ENCODE measurements at places on chromosomes 16 and 17. TPM values are rescaled to one million over a fixed set of nuclear protein-coding genes. Genes with fewer than 3 reads are reported as not detected.

The ARHGDIG gene
- 0.62 TPM for total RNA-seq

GRCh38 chr17:74304184-74304583, 21.8 kb upstream of the KIF19 start:
- DNase-seq: no peak

The VMO1 gene
- total RNA-seq: not detected

The FAM171A2 gene
- total RNA-seq: 16.3 TPM

DNA sequence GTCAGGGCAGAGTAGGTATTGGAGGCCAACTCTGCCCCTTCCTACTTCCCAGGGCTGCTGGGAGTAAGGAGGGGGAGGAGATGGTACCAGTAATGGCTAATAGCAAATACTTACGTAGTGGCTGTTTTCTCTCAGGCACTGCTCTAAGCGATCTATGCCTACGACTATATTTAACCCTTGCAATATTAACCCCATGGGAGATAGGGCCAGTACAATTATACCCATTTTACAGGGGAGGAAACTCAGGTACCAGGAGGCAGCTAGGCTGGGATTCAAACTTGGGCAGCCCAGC, 50.6 kb downstream of the RMI2 start:
- no peak for DNase-seq

DNA sequence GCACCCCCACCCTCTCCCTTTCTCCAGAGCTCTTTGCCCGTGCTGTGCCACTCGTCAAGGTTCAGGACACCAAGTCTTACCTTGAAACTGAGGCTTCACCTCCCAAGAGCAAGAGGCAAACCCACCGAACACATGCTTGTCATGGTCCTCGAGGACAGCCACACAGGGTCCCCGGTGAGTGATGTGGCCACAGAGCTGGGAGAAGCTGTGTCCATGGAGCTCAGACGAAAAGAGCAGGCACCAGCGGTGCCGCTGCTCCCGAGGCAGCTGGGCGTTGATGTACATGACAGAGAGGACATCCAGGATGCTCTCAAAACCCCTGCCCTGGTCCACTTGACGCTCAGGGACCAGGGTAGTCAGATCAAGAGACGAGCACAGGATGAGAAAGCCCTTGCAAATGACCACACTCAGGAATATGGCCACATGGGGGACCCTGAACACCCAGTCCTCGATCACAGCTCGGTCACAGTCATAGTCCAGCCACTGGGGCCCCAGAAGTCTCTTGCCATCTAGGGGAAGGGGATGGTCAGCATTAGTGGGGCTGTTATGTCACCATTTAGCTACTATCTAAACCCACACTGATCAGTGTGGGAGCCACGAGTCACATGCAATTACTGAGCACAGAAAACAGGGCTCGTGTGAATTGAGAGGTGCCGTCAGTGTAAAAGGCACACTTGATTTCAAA, 17.8 kb downstream of the MEAK7 start:
- no peak for DNase-seq

DNA sequence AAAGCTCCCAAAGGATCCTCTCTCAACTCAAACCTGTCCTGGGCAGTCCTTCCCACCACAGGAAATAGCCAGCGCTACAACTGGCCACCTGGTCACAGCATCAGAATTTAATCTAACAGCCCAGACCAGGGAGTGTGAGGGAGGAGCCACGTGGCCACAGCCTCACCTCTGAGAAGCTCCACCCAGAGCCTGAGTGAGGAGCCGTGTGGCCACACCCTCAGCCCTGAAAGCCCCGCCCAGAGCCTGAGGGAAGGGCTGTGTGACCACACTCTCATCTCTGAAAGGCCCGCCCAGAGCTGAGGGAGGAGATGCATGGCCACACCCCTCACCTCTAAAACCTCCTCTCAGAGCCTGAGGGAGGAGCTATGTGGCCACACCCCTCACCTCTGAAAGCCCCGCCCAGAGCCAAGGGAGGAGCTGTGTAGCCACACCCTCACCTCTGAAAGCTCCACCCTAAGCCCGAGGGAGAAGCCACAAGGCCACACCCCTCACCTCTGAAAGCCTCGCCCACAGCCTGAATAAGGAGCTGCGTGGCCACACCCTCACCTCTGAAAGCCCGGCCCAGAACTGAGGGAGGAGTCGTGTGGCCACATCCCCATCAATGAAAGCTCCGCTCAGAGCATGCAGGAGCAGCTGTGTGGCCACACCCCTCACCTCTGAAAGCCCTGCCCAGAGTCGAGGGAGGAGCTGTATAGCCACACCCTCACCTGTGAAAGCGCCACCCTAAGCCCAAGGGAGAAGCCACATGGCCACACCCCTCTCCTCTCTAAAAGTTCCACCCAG, 28.6 kb downstream of the SLC38A8 start:
- DNase-seq: peak; percentile 23

GRCh38 chr16:27657811-27658210, 107.9 kb downstream of the KATNIP start:
- no peak for DNase-seq

- no peak for DNase-seq
Observed at GRCh38 chr17:73045724-73046123, 46.8 kb downstream of the SLC39A11 start.

The GH1 gene
- not detected for total RNA-seq

GRCh38 chr16:76705892-76706291, 428.7 kb downstream of the CNTNAP4 start:
- peak; percentile 32 for DNase-seq

GRCh38 chr16:54477714-54478113, 191.1 kb upstream of the IRX3 start:
- DNase-seq: no peak

- DNase-seq: no peak
Observed at GRCh38 chr16:72910875-72911274, 137.1 kb downstream of the ZFHX3 start.

- DNase-seq: no peak
Observed at GRCh38 chr17:8188263-8188839, 1.6 kb downstream of the BORCS6 start.

The FBXW10 gene
- total RNA-seq: not detected

- no peak for DNase-seq
Observed at GRCh38 chr17:7705269-7706255, 560 bp downstream of the EFNB3 start.

DNA sequence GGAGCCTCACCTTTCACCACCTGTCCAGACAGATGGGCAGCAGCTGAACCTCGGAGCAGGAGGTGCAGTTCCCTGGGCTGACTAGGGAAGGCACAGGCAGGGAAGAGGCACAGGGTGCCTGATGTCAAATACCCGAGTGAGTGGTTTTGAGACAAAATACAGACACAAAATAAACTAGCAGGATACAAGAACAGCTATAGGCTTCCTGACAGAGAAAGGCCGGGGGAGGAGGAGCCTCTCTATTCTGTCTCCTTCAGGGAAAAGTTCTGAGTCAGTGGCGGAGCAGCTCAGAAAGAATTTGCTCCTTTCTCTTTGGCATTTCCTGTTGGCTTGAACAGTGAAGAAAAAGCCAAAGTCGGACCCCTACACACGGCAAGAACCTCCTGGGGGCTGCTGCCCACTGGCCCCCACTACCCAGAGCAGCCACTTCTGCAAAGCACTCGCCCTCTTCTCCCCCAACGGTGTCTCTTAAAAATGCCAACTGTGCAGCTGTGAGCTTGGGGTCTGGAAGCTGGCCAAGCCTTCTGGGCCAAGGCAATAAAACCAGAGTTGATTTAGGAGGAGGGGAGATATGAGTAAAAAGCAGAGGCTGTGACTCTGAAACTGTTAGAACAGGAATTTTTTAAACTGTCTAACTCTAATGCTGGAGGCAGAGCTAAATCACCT, 14.4 kb upstream of the FAAP100 start:
- DNase-seq: peak; percentile 85

GRCh38 chr17:74623693-74624093, at the start of gene CD300E:
Gene CD300E (minus strand): TSS chr17:74623738. CDS start chr17:74623621, 117 bp downstream.
- DNase-seq: no peak

- peak; percentile 94 for DNase-seq
Observed at GRCh38 chr17:78661093-78661770, 84.0 kb upstream of the DNAH17 start.

GRCh38 chr17:66777689-66778225, 57.2 kb upstream of the CACNG5 start:
- no peak for DNase-seq

DNA sequence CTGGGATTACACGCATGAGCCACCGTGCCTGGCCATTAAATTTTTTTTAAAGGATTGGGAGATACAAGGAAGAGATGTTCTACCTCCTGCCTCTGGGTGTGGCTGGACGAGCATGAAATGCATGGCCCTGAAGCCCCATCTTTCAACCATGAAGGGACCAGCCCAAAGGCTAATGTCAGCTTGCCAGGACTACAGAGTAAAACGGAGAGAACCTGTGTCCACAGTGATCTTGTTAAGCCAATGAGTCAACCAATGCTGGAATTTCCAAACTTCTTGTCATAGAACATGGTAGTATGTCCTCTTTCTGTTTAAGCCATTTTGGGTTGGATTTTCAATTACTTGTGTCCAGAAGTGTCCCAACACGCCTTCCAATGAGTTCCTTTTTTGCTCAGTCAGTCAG, 71.3 kb downstream of the RTN4RL1 start:
- DNase-seq: no peak

All from kidney epithelial cell (primary cell).